ENCODE measurements at places on chromosomes 2 and 18.

GRCh38 chr18:40013001-40013609 is 1941.9 kb upstream of the PIK3C3 start:
- no peak for DNase-seq

DNA sequence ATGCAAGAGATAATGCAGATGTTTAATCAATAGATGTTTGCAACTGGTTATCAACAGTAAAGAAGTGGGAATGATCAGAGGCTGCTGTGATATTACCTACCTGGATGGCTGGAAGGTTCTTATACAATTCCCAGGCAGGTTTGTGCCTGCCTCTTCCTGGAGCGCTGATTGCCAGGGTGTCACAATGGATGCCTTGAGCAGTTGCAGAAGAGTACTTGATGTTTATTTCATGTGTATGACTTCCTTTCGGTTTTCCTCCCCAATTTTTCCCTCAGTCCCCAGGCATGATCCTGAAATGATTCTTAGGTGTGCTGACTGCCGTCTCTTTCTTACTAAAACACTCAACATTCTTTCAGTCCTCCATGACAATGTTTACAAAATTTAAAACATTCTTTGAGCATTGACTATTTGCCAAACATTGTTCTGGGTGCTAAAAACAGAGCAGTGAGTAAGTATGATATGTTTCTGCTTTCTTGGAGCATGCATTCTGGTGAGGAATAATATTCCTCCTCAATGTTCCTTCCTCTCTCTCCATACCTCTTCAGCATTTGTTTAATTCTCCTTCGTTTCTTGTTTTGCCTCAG is 416.6 kb upstream of the TRIB2 start:
- no peak for DNase-seq

DNA sequence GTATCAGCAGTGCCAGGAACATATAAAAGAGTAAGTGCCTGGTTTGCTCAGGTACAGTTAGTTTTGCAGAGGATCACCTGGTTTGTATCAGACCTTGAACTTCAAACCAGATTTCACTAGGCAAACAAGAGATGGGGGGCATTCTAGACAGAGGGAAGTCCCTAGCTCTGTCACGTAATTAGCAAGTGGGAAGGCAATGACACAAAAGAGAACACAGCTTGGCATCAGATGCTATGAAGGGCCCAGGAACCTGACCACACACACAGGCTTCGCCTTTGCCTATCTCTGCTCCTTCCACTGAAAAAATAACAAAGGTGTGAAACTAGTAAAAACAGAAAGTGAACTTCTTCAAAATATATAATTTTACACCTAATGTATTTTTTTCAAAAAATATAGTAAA is 62.6 kb downstream of the CERKL start:
- DNase-seq: no peak

DNA sequence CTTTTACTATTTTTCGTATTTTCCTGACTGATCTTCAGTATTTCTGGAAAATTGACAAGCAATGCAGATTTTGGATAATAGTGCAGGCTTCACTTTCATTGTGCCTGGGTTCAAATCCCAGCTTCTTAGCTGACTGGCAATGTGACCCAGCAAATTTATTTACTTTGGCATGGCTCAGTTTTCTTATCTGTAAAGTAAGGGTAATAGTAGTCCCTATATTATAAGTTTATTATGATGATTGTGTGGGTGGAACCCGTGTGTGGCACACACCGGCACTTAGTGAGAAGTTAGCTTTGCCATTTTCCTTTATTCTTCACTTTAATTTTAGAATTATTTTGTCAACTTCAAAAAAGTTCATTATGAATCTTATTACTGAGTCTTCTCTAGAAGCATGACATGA is 7.8 kb upstream of the IL1RL1 start:
- DNase-seq: no peak

GRCh38 chr2:213065583-213066442 is 85.6 kb downstream of the IKZF2 start:
- DNase-seq: no peak

DNA sequence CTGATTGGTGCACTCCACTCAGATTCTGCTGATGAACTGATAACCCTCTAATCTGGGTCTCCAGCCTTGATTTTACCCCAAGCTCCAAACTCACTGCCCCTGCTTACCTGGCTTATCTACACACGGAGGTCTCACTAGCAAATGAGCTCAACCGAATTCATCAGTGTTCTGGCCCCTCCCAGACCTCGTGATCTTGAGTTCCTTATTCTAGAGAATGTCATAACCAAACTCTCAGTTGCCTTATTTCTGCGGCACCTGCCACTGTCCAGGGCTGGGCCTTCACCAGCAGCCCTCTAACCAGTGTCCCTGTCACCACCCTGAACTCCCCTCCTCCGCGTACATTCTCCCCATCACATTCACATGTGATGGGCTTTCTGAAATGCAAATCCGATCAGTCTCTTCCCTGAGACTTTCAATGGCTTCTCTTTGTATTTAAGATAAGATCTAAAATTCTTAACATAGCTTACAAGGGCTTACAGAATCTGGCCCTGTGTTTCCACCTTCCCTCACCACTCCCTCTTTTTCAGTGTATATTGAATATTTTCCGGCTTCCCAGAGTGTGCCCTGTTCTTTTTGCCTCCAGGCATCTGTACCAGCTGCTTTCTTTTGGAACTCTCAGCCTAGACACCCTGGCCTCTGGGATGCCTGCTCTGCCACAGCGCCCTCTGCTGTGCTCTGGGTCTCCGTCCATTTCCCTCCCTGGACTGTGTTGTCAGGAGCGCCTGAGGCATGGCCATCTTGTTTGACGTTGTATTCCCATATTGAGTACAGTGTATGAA is 31.1 kb downstream of the NAB1 start:
- peak; percentile 38 for DNase-seq

GRCh38 chr2:239791526-239792404 is 233.4 kb downstream of the NDUFA10 start:
- DNase-seq: no peak

- no peak for DNase-seq
Observed at GRCh38 chr2:70683455-70683854, 84.5 kb downstream of the ADD2 start.

GRCh38 chr18:2981212-2981728 is 31.7 kb downstream of the LPIN2 start:
- no peak for DNase-seq

DNA sequence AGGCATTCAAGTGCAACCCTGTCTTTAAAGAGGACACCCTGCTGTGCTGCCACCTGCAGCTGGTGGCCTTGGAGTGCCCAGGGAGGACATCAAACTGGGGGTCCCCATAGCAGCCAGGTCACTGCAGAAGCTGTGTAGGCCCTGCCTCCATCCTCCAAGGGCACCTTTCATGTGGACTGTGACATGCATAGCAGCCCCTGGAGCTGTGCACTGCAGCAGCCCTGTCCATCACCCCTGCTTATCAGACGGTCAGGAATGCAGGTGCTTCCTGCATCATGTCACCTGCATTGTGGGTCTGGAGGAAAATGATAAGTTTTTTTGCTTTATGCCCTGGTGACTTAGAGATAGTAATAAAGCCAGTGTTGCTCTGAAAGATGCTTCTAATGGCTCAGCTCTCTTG is 155.7 kb downstream of the DYSF start:
- DNase-seq: no peak

- no peak for DNase-seq
Observed at GRCh38 chr2:98901702-98902101, 34.3 kb downstream of the CRACDL start.

DNA sequence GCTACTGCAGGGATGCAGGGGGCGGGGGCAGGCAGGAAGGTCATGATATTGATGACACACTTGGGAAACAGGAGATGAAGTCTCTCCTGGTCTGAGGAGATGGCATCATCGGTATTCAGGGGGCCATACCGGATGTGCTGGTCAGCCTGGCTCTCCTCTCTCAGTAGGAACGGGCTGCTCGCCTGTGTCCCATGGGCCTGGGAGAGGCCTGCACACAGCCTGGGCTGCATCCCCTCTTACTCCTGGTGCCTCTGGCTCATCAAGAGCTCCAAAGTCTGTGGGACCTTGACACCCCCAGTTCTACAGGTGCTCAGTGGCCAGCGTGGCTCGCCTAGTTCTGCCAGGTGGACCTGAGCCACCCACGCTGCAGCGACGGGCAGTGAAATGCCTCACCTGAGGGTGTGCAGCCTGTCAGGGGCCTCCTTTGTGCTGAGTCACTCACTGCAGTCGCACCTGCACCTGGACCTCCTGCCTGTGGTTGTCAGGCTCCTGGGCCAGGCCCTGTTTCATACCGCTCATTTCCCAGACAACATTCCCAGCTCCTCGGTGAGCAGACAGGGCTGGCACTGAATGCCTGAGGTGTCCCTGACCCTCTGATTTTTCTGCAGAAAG is 18.6 kb upstream of the CNDP1 start:
- no peak for DNase-seq

DNA sequence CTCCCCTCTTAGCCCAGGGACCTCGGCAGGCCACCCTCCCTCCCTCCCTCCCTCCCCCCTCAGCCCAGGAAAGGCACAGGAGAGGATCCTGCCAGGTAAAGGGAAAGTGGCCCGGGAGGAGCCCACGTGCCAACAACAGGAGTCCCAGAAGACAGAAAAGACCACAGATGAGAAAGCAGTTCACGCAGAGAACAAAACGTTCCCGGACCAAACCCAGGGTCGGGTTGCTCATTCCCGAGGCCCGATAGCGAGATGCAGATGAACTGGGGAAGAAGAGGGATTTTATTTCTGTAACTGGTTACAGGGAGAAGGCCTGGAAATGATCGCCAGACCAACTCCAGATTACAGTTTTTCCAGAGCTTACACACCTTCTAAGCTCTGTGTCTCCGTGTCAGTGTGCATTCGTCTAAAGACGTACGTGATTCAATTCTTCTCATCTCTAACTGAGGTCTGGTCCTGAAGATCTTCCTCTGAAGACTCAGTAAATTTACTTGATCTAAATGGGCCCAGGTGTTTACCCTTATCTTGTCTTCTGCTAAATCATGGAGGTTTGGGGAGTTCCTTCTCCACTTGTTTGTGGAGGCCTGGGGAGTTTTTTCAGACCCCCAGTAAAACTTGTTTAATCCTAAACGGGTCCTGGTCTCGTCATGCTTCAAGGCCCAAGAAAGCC is 807 bp upstream of the NEU4 start:
- DNase-seq: no peak

DNA sequence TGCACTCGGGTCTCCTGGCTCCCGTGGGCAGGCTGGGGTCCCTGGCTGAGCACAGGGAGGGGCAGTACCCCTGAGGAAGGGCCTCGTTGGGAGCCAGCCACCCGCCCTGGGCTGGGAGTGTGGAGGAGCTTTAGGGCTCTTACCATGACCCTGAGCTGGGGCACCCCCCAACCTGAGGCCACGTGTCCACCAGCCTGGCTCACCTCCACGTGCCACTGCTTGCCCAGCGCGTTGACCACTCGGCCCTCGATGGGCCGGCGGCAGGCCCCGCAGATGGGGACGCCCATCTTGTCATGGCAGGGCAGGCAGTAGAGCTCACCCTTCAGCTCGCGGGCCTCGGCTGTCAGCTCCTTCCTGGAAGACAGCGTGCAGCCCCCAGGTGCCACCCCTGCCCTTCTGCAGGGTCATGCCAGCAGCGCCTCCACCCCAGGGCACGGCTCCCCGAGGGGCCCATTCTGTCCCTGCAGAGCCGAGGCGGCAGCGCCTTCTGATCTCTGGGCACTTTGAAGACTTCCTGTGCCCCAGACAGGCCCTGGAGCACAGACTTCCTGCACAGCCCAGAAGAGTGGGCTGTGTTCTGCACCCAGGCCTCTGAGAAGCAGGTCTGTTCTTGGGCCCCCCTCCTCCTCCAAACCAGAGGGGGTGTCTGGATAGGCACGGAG is 4.0 kb upstream of the GPR17 start:
- DNase-seq: no peak

DNA sequence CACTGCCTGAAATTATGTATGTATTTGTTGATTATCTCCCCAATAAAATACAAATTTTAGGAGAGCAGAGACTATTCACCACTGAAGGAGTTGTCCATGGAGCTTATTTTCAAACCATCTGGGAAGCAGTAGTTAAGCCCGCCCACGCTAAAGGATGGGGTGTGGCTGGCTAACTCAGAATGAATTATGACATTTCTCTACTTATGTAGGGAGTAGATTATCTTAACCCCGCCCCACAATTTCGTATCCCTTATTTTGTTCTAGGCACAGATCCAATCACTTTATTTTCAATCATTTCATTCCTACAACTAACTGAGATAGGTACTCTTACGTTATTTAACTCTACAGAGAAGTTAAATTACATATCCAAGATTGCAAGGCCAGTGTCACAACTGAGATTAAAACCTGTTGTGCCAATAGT is 1.4 kb upstream of the LAPTM4A start:
- no peak for DNase-seq

- DNase-seq: no peak
Observed at GRCh38 chr2:220002251-220002650, 374.8 kb downstream of the SLC4A3 start.

DNA sequence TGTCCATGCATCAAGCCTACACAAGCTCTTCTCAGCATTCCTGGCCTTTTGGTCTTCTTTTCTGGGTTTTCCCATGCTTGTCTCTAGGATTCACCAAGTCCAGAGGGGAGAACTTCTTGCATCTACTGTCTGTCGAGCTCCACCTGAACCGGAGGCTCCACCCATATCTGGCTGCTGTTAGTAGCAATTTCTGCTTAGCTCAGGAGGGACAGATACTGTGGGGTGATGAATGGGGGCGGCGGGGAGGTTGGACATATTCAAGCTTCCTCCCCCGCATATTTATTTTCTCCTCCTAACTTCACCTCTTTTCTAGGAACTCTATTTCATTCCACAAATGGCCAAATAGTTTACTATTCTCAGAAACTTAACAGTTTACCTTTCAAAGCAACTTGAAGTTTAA is 163.5 kb downstream of the PTH2R start:
- DNase-seq: no peak

- no peak for DNase-seq
Observed at GRCh38 chr2:215425021-215425782, 10.7 kb downstream of the FN1 start.

DNA sequence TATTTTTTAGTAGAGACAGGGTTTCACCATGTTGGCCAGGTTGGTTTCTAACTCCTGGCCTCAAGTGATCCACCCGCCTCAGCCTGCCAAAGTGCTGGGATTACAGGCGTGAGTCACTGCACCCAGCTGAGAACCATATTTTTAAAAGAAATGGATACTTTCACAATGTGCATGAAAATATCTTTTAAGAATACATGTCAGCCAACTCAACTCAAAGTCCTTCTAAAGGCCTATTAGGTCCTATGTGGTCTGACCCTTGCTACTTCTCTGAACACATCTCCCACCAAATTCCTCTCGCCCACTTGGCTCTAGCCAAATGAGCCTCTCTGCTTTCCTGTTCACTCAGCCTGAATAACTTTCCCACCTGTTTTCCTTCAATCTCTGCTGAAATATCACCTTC is 119.6 kb downstream of the MTX2 start:
- DNase-seq: no peak

- no peak for DNase-seq
Observed at GRCh38 chr2:145715601-145716000, 1195.7 kb upstream of the ZEB2 start.

DNA sequence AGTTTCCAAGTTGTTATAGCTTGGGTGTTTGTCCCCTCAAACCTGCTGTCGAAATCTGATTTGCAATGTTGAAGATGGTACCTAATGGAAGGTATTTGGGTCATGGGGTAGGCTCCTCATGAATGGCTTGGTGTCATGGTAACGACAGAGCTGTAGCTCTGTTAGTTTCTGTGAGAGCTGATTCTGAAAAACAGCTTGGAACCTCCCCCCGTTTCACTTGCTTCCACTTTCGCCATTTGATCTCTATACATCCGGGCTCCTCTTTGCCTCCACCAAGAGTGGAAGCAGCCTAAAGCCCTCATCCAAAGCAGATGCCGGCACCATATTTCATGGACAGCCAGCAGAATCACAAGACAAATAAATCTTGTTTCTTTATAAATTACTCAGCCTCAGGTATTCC is 1035.1 kb upstream of the SLC39A10 start:
- no peak for DNase-seq

GRCh38 chr2:181457741-181458425 is 697 bp downstream of the ITGA4 start:
- peak; percentile 22 for DNase-seq
